AG10803 (cell line): ENCODE measurements at places on chromosomes 5 and 9.

DNA sequence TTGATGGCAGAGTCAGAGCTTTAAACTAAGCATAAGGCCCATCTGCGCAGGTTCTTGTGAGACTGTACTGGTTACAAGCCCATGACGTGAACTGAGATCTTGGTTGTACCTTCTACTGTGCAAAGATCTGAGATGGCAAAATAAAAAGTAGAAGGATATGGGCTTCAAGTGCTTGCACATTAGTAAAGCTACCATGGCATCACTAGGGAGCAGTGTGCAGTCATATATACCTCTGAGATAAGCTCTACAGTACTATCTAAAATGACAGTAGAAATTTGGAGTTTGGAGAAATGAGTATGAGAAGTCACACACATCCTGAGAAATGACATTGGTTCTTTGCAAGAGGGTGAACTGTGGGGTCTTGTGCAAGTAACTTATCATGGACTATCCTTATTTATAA lies 408.2 kb upstream of the PRR16 start:
- peak; percentile 77 for DNase-seq

- peak; percentile 6 for DNase-seq
Observed at GRCh38 chr5:179974946-179975712, 67.4 kb upstream of the TBC1D9B start.

DNA sequence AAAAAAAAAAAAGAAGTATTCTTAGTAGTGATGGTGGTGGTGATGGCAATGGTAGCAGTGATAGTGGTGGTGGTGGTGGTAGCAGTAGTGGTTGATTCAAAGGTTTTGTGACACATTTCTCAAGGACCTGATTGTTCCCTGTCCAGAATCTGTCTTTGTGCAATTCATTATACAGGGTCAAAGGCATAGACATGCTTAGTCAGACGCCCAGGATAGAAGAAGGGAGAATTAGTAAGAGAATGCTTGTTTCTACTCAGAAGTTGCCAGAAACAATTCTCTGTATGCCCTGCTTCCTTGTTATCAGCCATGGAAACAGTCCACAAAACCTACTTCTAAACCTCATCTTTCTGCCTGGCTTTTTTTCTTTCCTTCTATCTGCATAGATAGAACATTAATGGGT lies 89.4 kb downstream of the SLC44A1 start:
- DNase-seq: peak; percentile 11

DNA sequence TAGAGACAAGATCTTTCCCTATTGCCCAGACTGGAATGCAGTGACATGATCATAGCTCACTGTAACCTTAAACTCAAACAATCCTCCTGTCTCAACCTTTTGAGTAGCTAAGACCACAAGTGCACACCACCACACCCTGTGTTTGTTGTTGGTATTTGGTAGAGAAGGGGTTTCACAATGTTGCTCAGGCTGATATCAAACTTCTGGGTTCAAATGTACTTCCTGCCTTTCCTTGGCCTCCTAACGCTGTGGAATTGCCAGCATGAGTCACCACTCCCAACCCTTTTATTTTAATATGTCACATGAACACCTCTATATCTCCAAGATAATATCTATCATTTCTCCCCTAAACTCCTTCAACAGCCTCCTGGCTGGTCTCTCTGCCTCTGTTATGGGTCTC lies 719.0 kb downstream of the PTPRD start:
- DNase-seq: no peak

- no peak for DNase-seq
Observed at GRCh38 chr5:151679421-151680155, 7.1 kb downstream of the SPARC start.

GRCh38 chr9:127923771-127924170 lies 6.8 kb downstream of the PIP5KL1 start:
- DNase-seq: peak; percentile 96

DNA sequence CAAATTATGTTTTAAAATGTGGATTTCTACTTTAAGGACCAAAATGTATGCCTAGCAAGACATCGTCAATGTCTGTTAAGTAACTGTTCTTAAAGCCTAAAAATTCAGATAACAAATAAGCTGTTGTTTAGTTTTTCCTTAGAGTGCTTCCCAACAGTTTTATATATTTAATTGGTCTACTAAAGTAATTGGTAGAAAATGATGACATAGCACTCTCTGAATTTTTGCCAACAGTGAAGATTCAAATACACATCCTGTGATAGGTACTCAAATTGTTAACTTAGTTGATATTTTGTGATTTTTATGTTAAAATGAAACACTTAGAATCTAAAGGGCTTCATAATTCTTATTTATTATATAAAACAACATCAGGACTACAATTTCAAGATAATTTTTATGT lies 107.5 kb downstream of the TMEM232 start:
- no peak for DNase-seq

GRCh38 chr5:142915813-142916424 lies 145.7 kb downstream of the ARHGAP26 start:
- no peak for DNase-seq

- DNase-seq: no peak
Observed at GRCh38 chr9:78856781-78857180, 559.9 kb downstream of the PSAT1 start.

DNA sequence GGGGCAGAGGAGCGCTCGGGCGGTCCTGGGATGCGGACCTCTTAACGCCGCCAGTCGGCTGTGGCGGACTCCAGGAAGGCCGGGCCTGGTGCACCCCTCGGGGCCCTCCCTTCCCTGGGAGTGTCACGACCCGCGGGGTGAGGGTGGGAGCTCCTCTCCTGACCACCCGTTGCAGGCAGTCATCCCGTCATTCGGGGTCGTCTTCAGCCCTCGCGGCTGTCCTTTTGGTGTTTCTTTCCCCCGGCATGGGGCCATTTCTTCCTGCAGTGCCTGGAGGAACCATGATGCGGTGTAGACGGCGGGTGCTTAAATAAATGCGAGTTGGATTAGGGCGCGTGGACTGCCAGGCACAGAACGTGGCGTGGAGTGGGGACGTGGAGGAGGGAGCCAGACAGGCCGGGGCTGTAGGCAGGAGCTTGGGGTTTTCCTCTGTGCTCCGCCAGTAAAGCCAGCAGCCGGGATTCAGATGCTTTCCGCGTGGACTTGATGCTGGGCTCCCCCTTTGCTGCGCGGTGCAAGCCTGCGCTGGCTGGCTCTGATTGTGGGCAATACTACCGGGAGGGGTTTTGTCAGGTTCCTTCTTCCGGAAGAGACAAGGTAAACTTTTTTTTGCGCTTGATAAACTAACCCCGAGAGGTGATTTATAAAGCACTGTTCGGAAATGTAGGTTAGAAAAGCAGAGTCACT lies 868 bp downstream of the KDM4C start:
- peak; percentile 47 for DNase-seq

GRCh38 chr5:36744773-36745589 lies 131.6 kb upstream of the NIPBL start:
- DNase-seq: peak; percentile 31
